Hippocampal formation (tissue), 2 donors: ENCODE measurements at places on chromosomes 13 and 19.
A peak's percentile ranks its signal among the peaks of the same experiment; 100 is the strongest.

- DNase-seq: no peak
Measured at GRCh38 chr19:38221919-38222830, 1.8 kb downstream of the DPF1 start.

DNA sequence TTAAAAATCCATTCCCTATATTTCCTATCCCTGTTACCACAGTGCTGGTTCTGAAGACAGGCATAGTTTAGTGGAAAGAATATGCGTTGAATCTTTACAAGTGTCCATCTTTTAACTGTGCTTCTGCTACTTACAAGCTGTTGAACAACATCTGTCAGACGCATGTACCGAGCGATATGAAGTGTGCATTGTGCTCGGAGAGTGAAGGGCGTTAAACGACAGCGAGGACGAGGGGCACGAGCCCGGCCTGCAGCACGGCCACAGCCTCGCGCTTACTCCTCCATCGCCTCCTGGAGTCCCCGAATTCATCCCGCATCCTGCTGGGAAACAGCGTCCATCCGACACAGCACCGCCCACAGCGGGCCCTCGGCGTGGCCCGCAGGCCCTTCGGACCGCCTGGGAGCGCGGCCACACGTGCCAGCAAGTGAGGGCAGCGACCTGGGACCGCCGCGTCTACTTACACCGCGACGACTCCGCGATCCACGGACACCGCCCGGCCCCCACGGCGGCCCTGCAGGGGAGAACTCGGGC, 514 bp downstream of the PCID2 start:
- DNase-seq: no peak

DNA sequence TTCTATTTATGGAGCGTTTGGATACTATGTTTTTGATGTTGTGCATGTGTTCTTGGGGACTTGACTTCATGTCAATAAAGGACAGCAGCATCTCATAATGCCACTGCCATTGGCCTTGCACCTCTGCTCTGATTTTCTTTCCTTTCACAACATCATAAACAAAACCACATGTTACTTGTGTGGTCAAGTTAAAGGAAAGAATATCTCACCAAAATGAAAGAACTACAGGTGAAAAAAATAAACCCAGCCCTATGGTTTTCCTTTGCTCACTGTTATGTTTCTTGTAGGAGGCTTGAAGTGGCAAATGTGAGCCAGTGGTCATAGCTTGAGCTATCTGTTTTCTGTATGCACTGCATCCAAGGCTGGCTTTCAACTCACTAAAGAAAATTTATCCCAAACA, 240.4 kb downstream of the KCNRG start:
- no peak for DNase-seq

GRCh38 chr19:35692010-35692409, 12.3 kb upstream of the ZBTB32 start:
- DNase-seq: no peak

DNA sequence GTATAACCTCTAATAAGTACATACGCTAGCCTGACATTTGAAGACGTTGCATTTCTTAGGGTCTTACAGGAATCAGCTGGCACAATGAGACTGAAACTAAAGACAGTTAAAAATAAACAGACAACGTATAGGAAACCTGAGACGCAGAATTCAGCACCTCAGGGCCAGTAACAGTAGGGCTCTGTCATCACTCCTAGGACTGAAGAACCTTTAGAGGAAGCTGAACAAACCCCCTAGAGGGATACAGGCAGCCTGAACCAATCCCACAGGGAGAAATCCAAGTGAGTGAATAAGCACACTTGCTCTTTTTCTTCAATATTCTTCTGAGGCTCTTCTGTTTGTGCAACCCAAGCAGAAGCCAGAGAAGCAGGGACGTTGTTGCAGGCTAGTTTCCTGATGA, 53.9 kb upstream of the KLHL1 start:
- no peak for DNase-seq

- DNase-seq: peak; percentile 56
Measured at GRCh38 chr19:38251564-38252051, 4.6 kb downstream of the PPP1R14A start.

GRCh38 chr19:15330801-15331418, 1.4 kb downstream of the BRD4 start:
- DNase-seq: no peak

DNA sequence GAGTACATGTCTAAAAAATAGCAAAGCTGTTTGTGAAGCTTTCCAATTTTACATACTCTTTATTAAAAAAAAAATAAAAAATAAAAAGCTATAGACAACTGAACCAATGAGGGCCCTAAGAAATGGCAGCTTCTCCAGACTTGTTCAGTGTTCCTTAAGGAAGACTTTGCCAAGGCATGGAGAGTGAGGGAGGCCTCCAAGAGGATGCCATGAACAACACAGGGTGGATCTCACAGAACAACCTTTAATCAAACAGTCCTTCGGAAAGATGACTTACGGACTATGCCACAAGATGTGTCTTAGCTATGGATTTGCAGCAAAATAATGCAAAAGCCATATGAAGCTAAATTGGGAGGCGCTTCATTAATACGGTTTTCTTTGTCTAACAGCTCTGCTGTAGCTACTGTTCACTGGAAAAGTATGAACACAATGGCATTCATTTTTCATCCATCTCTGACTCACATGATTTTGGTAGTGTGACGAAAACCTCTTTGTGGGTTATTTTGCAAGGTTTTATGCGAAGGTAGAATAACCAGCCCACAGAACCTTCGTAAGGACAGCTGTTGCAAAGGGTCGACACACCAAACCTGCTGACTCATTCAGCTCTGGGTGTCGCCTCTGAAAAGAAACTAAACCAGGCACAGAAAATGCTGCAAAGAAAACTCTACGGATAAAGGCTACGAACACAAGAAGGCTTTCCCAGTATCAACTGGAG, 27.7 kb downstream of the EFNB2 start:
- DNase-seq: peak; percentile 67

DNA sequence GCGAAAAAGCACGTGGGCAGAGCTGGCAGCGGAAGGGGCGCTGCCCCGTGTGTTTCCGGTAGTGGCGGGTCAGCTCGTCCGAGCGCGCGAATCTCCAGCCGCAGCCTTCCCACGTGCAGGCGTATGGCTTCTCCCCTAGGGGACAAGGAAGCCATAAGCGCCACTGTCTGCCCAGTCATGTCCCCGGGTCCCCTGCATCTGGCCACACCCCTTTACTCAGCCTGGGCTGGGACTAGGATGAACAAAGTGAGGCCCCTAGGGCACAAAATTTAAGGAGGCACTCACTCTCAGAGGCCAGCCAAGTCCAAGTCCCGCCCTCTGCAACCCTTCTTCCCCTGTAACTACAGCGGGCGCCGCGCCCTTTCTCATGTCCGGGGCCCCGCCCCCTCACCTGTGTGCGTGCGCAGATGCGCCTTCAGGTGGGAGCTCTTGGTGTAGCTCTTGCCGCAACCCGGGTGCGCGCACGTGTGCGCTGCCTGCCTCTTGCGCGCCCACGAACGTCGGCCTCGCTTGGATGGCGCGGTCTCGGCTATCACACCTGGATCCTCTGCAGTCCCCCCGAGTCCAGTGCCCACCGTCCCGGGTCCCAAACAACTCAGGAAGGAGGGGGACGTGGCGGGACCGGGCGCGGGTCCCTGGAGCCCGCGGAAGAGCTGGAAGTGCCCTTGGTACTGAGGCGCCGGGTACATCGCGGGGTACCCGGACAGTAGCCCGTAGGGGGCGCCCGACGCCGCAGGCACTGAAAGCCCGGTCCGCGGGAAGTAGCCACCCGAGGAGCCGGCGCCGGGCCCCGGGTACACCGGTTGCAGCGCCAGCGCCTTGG, 1.9 kb downstream of the KLF1 start:
- peak; percentile 39 for DNase-seq

GRCh38 chr13:87893186-87893585, 222.0 kb downstream of the SLITRK5 start:
- no peak for DNase-seq

- DNase-seq: peak; percentile 87
Measured at GRCh38 chr13:26985285-26985878, 186.2 kb downstream of the USP12 start.

DNA sequence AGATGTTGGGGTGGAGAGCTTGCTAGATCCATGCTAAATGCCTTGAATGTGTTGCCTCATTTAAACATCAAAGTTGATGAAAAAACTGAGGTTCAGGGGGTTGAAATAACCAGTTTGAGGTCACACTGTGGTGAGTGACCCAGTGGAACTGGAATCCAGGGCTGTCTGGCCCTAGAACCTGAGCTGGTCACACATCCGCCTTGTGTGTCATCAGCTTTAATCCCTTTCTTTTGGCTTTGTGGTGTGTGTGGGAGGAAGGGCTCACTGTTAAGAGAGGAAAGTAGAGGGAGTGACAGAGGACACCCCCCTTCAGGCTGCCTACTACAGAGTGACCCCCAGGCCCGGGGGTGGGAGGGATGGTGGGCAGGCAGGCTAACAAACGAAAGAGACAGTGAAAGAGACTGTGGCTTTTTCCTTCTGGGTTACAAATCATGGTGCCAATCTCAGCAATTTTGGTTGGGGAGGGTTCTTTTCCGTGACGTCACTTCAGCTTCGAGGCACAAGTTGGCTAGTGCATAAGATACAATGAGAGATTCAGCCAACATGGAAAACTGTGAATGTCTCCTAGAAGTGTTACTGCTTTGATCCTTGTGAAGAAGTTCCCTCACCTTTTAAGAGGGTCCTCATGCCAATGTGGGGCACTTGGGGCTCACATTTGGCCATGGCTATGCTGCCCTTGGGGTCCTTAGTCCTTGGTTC, 164.9 kb downstream of the DLEU7 start:
- DNase-seq: no peak

DNA sequence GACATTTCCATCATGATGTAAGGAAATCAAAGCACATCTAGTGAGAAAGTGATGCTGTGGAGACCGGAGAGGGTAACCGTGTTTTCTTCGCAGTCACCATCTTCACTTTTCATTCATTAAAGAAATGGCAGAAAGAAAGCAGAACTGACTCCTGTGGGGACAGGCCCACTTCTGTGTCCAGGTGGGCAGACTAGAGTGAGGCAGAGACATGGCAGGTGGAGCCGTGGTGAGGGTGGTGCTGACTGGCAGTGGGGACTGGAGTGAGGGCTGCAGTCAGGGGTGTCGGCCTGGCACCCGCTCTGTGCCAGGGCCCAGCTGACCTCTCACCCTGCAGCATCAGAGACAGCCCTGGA, 71.4 kb upstream of the MCF2L start:
- DNase-seq: no peak

- no peak for DNase-seq
Measured at GRCh38 chr13:72726726-72727416, 558 bp downstream of the MZT1 start.

- DNase-seq: no peak
Measured at GRCh38 chr13:43044720-43045301, 21.4 kb downstream of the DNAJC15 start.

GRCh38 chr13:51557438-51557837, 26.8 kb upstream of the WDFY2 start:
- DNase-seq: no peak

- DNase-seq: no peak
Measured at GRCh38 chr13:65623148-65623547, 1607.0 kb downstream of the PCDH9 start.

DNA sequence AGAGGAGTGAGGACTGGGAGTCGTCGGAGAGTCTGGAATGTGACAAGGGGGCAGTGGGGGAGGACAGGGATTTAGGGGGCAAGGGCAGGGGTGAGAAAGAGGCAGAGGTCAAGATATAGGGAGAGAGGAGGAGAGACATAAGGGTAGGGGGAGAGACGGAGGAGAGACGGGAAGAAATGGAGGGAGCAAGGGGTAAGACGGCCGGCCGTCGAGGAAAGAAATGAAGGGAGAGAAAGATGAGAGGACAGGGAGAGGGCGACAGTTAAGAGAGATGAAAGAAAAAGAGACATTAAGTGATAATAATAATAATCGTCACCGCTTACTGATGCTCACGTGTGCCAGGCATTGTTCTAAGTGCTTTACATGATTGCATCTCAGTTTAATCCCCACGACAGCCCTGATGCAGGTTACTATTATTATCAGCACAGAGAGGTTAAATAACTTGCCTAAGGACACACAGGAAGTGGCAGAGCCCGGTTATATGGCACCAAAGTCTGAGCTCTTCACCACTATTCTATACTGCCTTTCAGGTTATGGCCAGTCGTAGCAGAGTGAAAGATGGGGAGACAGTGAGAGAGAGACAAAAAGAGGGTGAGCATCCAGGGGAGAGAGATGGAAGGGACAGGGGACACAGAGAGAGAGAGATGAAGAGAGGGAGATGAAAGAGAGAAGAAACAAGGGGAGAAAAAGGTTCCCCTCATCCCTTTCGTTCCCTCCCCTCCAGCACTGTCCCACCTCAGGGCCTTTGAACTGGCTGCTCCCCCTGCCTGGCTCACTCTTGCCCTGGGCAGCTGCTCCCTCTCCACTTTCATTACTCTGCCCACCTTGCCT, 13.6 kb downstream of the C19orf81 start:
- no peak for DNase-seq

- no peak for DNase-seq
Measured at GRCh38 chr19:43725468-43725867, 9.6 kb downstream of the IRGC start.

- no peak for DNase-seq
Measured at GRCh38 chr19:45975306-45976070, 1.8 kb upstream of the NOVA2 start.

- DNase-seq: no peak
Measured at GRCh38 chr19:6412447-6413091, 12.0 kb downstream of the KHSRP start.

DNA sequence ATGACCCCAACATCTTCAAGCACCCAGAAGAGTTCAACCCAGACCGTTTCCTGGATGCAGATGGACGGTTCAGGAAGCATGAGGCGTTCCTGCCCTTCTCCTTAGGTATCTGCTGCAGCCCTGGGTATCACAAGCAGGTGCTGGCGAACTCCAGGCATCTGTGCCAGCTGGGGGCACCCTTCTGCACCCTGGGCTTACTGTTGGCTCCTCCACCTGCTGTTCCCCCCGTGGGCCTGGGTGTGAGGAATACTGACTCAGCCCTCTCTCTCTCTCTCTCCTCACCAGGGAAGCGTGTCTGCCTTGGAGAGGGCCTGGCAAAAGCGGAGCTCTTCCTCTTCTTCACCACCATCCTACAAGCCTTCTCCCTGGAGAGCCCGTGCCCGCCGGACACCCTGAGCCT, 13.0 kb downstream of the CYP2S1 start:
- no peak for DNase-seq

- no peak for DNase-seq
Measured at GRCh38 chr19:6590258-6590826, 608 bp downstream of the CD70 start.

- DNase-seq: no peak
Measured at GRCh38 chr19:51607077-51607476, 23.1 kb downstream of the SIGLEC5 start.

DNA sequence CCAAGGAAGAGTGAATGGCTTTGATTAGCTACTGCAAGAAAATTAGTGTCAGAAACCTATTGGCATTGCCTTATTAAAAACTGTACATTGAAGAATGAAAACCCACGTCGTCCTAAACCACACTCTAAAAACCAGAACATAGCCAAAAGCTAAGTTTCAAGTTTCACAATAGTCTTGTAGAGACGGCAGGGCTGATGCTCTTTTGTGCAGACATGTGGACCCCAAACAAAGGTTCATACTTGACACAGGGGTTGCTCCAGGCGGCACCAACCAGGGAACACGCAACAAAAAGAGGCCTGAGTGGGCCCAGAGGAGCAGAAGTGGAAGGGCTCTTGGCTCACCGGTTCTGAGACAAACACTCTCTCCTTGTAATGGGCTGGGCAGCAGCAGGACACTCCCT, 28.6 kb upstream of the MIR17HG start:
- DNase-seq: no peak
